ENCODE measurements at places on chromosomes 13 and 19.

DNA sequence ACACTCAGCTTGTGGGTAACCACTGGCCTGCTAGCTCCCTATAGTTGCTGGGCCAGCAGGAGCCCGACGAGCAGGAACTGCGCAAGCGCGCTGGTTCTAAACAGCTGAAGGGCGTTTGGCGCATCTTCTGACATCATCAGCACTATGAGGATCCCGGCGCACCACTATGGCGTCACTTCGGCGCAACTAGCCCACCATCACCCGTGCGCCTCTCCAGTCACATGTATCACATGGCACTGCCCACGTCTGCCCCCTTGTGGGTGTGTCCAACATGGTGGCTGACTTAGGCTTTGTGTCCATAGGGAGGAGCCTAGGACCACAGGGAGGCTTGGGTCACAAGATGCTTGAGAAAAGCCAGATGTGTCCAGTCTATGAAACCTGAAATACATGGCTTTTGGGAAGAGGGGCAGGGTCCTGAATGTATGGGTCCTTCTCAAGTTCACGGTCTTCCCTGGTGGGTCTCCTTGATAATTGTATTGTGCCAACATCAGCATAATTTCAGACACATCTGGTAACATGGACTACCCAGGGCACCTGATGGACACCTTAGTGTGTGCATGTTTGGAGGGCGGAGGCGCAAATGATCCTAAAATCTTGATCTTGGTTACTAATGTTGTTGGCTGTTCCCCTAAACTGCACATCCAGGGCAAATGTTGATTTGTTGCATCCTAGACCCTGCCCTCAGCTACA, 18.0 kb downstream of the KLK4 start:
- no peak for DNase-seq

DNA sequence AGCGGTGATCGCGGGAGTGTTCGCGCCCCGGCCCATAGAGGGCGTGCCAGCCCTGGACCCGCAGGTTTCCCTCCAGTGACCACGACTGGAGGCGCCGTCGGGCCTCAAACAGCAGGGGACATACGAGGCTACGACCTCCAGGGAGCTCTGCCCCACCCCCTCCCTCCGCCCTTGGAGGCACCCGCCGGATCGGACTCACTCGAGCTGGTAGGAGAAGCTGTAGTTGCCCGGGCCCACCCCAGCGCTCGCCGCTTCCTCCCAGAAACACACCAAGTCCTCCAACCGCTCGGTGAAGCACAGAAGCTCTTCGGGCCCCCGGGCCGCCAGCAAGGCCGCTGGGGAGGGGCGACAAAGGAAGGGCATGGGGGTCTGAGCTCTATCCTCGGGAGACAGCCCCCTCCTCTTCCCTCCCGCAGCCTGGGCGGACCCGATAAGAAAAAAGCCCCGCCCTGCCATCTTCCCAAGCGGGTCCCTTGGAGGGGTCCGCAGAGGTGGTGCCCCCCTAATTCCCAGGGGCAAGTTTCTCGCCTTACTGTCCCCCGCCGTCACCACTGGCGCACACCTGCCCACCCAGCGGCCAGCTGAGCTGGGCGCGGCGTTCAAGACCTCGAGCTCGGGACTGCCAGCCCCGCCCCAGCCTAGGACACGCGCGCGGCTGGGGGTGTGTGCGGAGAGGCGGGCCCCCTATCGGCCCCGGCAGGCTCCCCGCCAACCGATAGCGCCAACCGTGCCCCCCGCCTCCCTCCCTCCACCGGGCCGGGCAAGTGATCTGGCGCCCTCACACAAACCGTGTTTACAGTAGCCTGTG, 1.0 kb downstream of the EPOR start:
- no peak for DNase-seq

DNA sequence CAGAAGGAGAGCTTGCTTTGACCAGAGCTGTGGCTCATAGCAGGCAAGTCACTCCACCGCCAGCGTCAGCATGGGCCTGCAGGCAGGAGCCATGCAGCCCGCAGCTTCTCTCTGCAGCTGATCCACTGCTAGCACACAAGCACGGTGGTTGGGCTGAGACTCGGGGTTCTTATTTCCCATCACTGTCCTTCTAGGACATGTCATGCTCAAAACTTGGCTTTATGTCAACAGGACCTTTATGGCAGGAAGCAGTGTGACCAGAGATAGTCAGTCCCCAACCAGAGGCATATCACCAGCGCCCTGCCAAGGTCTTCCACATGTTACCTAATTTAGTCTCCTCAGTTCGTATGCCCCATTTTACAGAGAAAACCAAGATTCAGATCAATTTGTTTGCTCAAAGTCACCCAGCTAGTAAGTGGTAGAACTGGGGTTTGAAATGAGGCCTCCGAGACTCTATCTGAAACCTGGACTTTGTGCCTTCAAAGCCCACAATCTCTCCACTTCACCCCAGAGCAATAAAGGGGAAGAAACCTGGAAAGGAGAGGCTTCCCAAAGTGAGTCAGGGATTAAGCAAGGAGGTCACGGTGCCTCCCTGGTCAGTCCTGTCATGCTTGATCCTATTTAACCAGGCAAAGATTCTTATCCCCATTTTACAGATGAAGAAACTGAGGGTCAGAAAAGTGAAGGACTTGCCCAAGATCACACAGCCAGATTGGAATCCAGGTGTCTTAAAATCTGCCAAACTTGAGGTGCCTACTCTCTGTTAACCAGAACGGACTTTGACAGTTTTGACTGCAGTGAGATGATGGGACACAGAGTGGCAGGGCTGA, 5.1 kb downstream of the TMEM272 start:
- DNase-seq, result no peak

DNA sequence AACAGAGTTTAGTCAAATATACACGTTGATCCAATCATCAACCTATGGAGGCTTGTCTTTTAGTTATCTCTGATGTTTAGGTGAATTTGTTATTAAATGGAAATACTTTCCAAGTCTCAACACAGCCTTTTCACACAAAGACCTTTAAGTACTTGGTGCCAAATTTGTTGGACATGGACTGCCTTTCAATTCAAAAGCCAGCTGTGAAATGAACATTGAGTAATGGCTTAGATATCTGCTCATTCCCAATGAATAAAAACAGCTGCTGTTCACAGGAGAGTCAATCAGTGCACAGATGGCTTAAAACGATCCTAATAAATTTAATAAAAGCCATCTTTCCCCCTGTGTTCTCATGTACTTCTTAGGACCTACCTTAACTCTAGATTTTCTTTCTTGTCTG, 19.9 kb upstream of the DHRS12 start:
- no peak for DNase-seq

GRCh38 chr19:55014714-55015113, 23.4 kb downstream of the GP6 start:
- no peak for DNase-seq

DNA sequence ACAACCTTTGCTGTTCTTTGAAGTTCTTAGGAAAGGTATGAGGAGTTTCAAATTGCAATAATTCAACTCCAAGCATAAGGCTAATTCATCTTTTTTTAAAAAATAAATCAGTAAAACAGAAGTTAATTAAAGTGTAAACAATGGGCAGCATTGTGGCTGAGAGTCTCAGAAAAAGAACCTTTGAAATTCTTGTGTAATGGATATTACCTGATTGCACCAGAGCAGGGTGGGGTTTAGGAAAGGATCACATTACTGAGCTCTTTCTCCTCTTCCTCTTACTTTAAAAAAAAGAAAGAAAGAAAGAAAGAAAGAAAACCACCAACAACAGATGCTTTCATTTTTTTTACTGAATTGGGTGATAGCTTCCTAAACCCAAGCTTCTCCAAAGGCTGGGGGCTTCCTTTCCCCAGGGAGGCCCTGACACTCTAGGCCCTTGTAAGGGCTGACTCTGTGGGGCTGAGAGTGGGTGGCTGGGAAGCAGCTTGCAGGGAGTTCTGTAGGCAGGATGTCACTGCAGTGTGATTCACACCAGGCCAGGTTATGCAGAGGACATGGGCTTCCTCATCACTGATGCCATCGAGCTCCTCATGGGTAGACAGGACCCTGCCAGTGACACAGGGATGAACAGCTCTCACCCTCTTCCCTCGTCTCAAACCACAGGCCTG, 564.5 kb downstream of the FGF9 start:
- peak; percentile 5 for DNase-seq

- no peak for DNase-seq
Observed at GRCh38 chr19:38417544-38418506, 8.2 kb downstream of the RASGRP4 start.

DNA sequence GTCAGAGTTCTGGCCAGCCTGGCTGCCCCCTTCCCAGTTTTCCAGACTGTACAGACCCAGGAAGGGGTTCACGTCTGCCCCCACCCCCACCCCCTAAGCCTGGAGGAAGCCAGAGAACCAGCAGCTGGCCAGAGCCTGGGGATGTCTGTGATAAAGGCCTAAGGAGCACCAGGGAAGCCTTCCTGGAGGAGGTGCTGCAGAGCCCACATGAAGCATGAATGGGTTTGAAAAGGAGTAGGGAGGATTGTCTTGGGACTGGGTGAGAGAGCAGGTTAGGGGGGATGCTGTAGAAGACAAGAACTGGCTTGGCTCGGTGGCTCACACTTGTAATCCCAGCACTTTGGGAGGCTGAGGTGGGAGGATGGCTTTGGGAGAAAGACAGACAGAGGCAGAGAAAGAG, 5.8 kb downstream of the SHKBP1 start:
- no peak for DNase-seq

GRCh38 chr19:4970558-4971423, 1.9 kb downstream of the KDM4B start:
- no peak for DNase-seq

- DNase-seq, result no peak
Observed at GRCh38 chr13:105997581-105998550, 537.6 kb downstream of the EFNB2 start.

GRCh38 chr13:57825066-57825465, 193.5 kb downstream of the PCDH17 start:
- no peak for DNase-seq

- no peak for DNase-seq
Observed at GRCh38 chr13:71663431-71663830, 203.6 kb downstream of the DACH1 start.

DNA sequence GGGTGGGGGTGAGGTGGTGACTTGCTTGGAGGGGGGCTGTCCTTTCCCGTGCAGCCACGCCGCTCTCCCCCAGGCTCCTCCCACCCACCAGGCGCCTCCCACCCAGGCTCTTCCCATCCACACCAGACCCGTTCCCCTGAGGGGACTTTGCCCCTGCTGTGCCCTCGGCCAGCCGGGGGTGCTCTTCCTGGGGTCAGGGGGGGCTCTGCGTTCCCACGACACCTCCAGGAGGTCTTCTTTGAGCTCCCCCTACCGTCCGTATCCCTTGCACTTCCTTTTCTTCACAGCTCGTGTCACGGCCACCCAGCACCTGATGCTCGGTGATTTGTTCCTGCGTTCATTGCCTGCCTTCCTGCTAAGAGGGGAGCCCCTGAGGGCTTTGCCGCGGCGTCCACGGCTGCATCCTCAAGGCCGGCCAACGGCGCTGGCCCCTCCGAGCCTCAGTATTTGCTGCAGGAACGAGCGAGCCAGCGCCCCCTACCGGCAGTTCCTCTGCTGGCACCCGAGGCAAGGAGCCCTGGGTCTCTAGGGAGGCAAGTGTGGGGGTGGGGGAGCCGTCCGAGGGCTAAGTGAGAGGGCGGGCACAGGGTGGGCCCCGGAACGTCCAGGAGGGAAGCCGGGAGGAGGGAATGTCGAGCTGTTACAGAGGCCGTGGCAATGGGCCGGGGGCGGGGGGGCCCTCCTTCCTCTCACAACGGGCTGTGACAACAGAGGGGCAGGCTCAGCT, 11.8 kb downstream of the LRRC4B start:
- peak; percentile 77 for DNase-seq

DNA sequence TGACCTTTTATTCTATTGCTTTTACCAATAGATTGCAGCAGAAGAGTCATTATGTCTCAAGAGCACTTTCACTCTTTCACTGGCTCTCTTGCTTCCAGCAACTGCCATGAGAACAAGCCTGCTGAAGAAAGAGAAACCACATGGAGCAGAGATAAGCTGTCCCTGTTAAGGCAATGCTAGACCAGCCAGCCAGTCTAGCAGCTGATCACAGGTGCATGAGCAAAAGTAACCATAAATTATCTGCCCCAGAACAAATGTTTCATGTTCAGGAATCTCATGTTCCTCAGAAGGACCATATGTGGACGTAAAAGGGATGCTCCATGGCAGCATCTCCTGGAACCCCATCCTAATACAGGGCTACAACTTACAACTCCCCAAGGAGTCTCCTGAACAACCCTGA, 20.4 kb upstream of the DCLK1 start:
- DNase-seq, result no peak

GRCh38 chr13:41928323-41928722, 32.6 kb downstream of the VWA8 start:
- no peak for DNase-seq

DNA sequence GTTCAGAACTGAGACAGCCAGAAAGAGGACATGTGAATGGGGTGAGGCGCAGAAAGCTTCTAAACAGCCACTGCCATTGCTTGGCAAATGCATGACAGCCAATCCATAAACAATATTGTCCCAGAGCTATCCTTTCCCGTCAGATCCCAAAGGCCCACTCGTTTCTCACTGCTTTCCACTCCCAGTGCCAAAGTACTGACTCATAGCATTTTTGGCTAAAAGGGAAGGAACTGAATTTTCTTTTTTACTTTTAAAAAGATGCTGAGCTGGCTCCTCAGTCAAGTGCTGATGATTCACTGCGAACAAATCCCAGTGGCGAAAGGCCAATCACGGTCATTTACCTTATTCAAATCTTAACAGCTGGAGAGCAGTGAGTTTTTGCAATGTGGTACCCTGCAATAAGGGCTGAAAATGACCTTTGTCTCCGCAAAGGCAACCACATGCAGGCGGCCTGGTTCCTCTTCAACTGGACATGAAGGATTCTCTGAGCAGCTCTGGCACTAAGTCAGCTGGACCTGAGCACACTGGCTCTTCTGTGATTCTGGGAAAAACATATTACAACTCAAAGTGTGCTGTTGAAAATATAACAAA, 151.7 kb downstream of the DCLK1 start:
- DNase-seq, result no peak

DNA sequence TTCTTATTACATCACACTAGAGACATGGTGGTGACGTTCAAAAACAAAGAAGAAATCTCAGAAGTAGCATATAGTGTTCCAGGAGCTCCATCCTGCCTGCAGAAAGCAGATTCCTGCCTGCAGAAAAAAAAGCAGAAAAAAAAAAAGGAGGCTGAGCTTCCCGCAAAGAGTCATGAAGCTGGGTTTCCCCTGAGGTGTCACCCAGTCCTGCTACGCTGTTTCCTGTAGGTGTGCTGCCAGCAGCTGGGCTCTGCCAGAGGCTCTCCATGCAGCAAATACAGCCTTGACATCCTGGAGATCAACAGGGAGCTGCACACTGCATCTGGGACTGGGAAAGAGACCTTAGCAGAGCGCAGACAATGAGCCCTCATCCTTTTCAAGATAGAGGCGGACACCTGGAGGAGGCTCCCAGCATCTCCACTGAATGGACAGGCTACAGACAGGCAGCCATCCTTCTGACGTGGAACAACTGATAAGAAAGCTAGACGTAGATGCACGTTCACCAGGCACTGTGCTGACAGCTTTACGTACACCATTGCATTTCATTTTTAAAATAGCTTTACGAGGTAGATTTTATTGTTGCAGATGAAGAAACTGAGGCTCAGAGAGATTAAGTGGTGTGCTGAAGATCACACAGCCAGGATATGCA, 350.9 kb downstream of the FOXO1 start:
- DNase-seq, result no peak
